Skeletal muscle tissue (tissue), 5 donors: ENCODE measurements at places on chromosomes 1 and 21. TPM values are rescaled to one million over a fixed set of nuclear protein-coding genes. Genes with fewer than 3 reads are reported as not detected.

Gene FRRS1
- 5.7 TPM for total RNA-seq

Gene OR6K3
- total RNA-seq, result not detected

Gene SPRR1A
- total RNA-seq, result not detected

Gene KCNC4
- total RNA-seq, result 1.6 TPM

Gene CCDC190
- total RNA-seq, result 3.1 TPM

Gene KRTAP20-3
- not detected for total RNA-seq

Gene ADARB1
- 16.2 TPM for total RNA-seq

Gene PLEKHN1
- total RNA-seq, result not detected

Gene SLAMF8
- 1.6 TPM for total RNA-seq

Gene PODN
- total RNA-seq, result 3.7 TPM

Gene MROH9
- total RNA-seq, result not detected

Gene PPM1J
- 1.0 TPM for total RNA-seq

Gene SNIP1
- total RNA-seq, result 12.5 TPM

Gene SMIM12
- 8.9 TPM for total RNA-seq

Gene RYR2
- total RNA-seq, result 5.7 TPM

Gene CRYZL1
- total RNA-seq, result 35.5 TPM

Gene ZNF593OS
- total RNA-seq, result not detected

Gene KRTAP11-1
- not detected for total RNA-seq

Gene PERM1
- 3.1 TPM for total RNA-seq

Gene RXFP4
- total RNA-seq, result not detected

Gene MCOLN3
- 0.52 TPM for total RNA-seq

Gene IGSF3
- total RNA-seq, result 28.7 TPM

Gene LORICRIN
- total RNA-seq, result not detected

Gene FMO3
- not detected for total RNA-seq

Gene WNT3A
- total RNA-seq, result not detected

Gene EPHB2
- total RNA-seq, result 13.0 TPM

Gene HYI
- total RNA-seq, result 33.4 TPM

Gene BATF3
- total RNA-seq, result 0.52 TPM

Gene AMY1A
- not detected for total RNA-seq

Gene EXO1
- total RNA-seq, result 4.2 TPM

Gene LCE6A
- total RNA-seq, result not detected

Gene MYBPH
- total RNA-seq, result 27.7 TPM

Gene ATAD3C
- total RNA-seq, result not detected

Gene KLF17
- under 0.01 TPM for total RNA-seq

Gene RHEX
- 3.1 TPM for total RNA-seq

Gene CD1E
- total RNA-seq, result 0.52 TPM

Gene LAMC1
- total RNA-seq, result 289 TPM

Gene DMRTA2
- under 0.01 TPM for total RNA-seq

Gene DNM3
- total RNA-seq, result 2.6 TPM

Gene LINGO4
- under 0.01 TPM for total RNA-seq

Gene KCNJ10
- 0.52 TPM for total RNA-seq

Gene FCMR
- total RNA-seq, result 0.52 TPM

Gene LCA5L
- total RNA-seq, result 0.52 TPM

Gene NUF2
- total RNA-seq, result 1.0 TPM

Gene ITLN2
- not detected for total RNA-seq

Gene CAMK1G
- not detected for total RNA-seq

Gene BARHL2
- total RNA-seq, result not detected

Gene MFAP2
- total RNA-seq, result 19.8 TPM

Gene VPS72
- total RNA-seq, result 35.0 TPM

Gene AVPR1B
- total RNA-seq, result 0.52 TPM

Gene ECM1
- total RNA-seq, result 0.52 TPM

Gene CR2
- not detected for total RNA-seq

Gene MYBPHL
- under 0.01 TPM for total RNA-seq

Gene TMEM52
- total RNA-seq, result 21.9 TPM

Gene ELAPOR1
- total RNA-seq, result under 0.01 TPM

Gene MR1
- total RNA-seq, result 2.6 TPM

Gene IRF6
- 0.52 TPM for total RNA-seq

Gene PSRC1
- 1.6 TPM for total RNA-seq

Gene TMEM81
- total RNA-seq, result 0.52 TPM

Gene COL6A1
- total RNA-seq, result 270 TPM
